ENCODE measurements at places on chromosomes 12 and 14.

DNA sequence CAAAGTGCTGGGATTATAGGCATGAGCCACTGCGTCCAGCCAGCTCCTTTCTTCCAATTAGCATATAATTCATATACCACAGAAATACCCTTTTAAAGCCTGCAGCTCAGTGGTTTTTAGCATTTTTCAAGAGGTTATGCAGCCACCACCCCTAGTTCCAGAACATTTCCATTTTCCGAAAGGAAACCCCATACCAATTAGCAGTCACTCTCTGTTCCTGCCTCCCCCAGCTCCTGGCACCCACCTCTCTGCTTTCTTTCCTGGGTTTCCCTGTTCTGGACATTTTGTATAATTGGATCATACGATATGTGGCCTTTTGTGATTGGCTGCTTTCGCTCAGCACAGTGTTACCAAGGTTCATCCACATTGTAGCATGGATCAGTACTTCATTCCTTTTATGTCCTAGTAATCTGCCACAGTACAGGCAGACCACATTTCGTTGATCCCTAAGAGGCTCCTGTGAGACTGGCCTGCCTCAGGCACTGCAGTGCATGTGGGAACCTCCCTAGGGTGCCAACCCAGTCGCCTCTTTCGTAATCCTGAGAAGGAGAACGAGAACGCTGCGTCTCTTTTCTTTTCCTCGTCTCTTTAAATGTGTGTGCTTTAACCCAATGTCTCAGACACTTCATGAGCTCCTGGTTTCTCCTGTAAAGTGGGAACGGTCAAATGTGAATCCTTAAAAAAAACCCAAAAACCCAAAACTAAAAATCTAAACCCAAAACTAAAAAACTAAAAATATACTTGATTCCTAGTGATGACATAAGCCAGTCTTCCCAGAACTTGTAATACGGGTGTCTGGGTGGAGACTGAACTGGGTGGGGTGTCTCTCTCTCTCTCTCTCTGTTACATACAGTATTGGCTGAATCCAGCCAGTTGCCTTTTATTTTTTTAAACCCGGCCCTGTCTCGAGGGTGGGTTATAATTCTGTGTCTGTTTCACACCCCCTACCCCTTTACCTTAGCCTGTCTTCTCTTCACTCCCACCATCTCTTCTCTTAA, 14.7 kb downstream of the AACS start:
- no peak for DNase-seq

- DNase-seq, result no peak
These were observed 326.6 kb downstream of the LRIG3 start for GRCh38 chr12:58593557-58594304.

- no peak for DNase-seq
These were observed 34.9 kb downstream of the PPHLN1 start for GRCh38 chr12:42360747-42361403.

- no peak for DNase-seq
These were observed 27.2 kb downstream of the SYT1 start for GRCh38 chr12:78891646-78892353.

DNA sequence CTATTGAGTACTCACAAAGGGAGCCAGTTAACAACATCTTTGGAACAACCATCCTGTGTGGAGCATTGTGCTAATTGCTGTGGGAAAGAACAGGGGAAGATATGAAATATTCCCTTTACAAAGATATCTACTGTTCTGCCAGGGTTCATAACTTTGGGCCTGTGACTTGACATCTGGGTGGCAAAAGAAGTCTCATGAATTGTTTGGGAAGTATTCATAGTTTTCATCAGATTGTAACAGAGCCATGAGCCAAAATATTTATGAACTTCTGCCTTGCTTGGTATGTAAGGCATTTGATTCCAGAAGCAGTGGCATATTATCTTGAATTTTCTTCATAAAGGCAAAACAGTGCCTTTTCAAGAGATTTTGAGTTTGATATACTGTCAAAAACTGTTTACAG, 816.2 kb downstream of the DIO2 start:
- no peak for DNase-seq

Data from stimulated activated CD8-positive, alpha-beta memory T cell treated with anti-CD3 and anti-CD28 coated beads, Interleukin-4, amount 100 ng/mL, for 1 hour (primary cell).